Myometrial cell (primary cell): ENCODE measurements at places on chromosomes 6 and 20. TPM values are rescaled to one million over a fixed set of nuclear protein-coding genes. Genes with fewer than 3 reads are reported as not detected.

The MICAL1 gene
- 43.8 and 44.5 TPM in 2 replicates for total RNA-seq

The GSTA5 gene
- total RNA-seq = not detected in 2 replicates

The MROH8 gene
- total RNA-seq = under 0.01 and 0.89 TPM in 2 replicates

The CRIP3 gene
- not detected in 2 replicates for total RNA-seq

The CRISP3 gene
- total RNA-seq = not detected in 2 replicates

The TBXT gene
- not detected in 2 replicates for total RNA-seq

The ADGRF1 gene
- total RNA-seq = not detected in 2 replicates

The EPPIN gene
- total RNA-seq = not detected in 2 replicates

The MCHR2 gene
- total RNA-seq = not detected in 2 replicates

The METTL24 gene
- not detected in 2 replicates for total RNA-seq

The NKAIN2 gene
- total RNA-seq = not detected in 2 replicates

The PRPH2 gene
- 2.0 and 2.7 TPM in 2 replicates for total RNA-seq

The ZC3H12D gene
- under 0.01 TPM in 1 of 2 replicates, not detected in the other for total RNA-seq

The LGSN gene
- total RNA-seq = not detected in 2 replicates

The LRRC1 gene
- 7.8 and 15.8 TPM in 2 replicates for total RNA-seq

The POU5F1 gene
- not detected in 2 replicates for total RNA-seq

The RIN2 gene
- 31.4 and 35.7 TPM in 2 replicates for total RNA-seq

The TREM1 gene
- not detected in 2 replicates for total RNA-seq

The EDN3 gene
- not detected in 2 replicates for total RNA-seq

The DACT2 gene
- not detected in 2 replicates for total RNA-seq

The RIMS4 gene
- total RNA-seq = not detected in 2 replicates

The SMAP1 gene
- total RNA-seq = 12.7 and 16.8 TPM in 2 replicates

The SYNJ2 gene
- 14.7 and 15.3 TPM in 2 replicates for total RNA-seq

The KCNQ5 gene
- total RNA-seq = 0.29 and 0.53 TPM in 2 replicates

The KCNK16 gene
- total RNA-seq = not detected in 2 replicates

The LRRN4 gene
- total RNA-seq = not detected in 2 replicates

The SRMS gene
- not detected in 2 replicates for total RNA-seq

The DDAH2 gene
- 63.1 and 65.7 TPM in 2 replicates for total RNA-seq
